A549 treated with RU486 at 1 μM for 4 hours (cell line): ENCODE measurements at places on chromosomes 2 and 18. TPM values are rescaled to one million over a fixed set of nuclear protein-coding genes. Genes with fewer than 3 reads are reported as not detected.

Gene DOCK10
- total RNA-seq, result 34.0 to 49.2 TPM (median 38.4 TPM) in 5 replicates

Gene ACVR1C
- 0.01 to 0.06 TPM in 2 of 5 replicates, not detected in the others for total RNA-seq

Gene MAB21L4
- total RNA-seq, result 0.08 to 0.17 TPM (median 0.09 TPM) in 3 of 5 replicates, not detected in the others

Gene AMER3
- not detected in 5 replicates for total RNA-seq

Gene EVX2
- 0.02 TPM in 1 of 5 replicates, not detected in the others for total RNA-seq

Gene PLCD4
- total RNA-seq, result 0.29 to 0.71 TPM (median 0.53 TPM) in 5 replicates

Gene DSC3
- 1.6 to 2.8 TPM (median 1.9 TPM) in 5 replicates for total RNA-seq

Gene SULT1C4
- 0.08 TPM in 1 of 5 replicates, not detected in the others for total RNA-seq

Gene FRZB
- total RNA-seq, result 0.03 to 0.07 TPM in 2 of 5 replicates, not detected in the others

Gene DUSP2
- total RNA-seq, result 0.14 to 0.85 TPM (median 0.51 TPM) in 5 replicates

Gene SAG
- total RNA-seq, result not detected in 5 replicates

Gene PCARE
- total RNA-seq, result not detected in 5 replicates

Gene CNPPD1
- total RNA-seq, result 33.7 to 47.7 TPM (median 45.3 TPM) in 5 replicates

Gene IGFBP5
- 0.14 to 0.32 TPM (median 0.29 TPM) in 5 replicates for total RNA-seq

Gene GATA6
- 2.0 to 2.9 TPM (median 2.6 TPM) in 5 replicates for total RNA-seq

Gene KCNS3
- total RNA-seq, result 0.87 to 1.3 TPM (median 1.1 TPM) in 5 replicates

Gene KIF5C
- total RNA-seq, result 0.16 to 0.42 TPM (median 0.35 TPM) in 5 replicates

Gene SLC11A1
- 0.16 to 0.27 TPM (median 0.21 TPM) in 5 replicates for total RNA-seq
